Suprapubic skin (tissue), 4 donors: ENCODE measurements at places on chromosomes 2 and 18.
A peak's percentile ranks its signal among the peaks of the same experiment; 100 is the strongest.

GRCh38 chr2:180621941-180622918 lies 358.2 kb upstream of the UBE2E3 start:
- H3K4me3 ChIP-seq: no peak overlapping the region
- no peaks in the 10 kb centered on the region for H3K36me3 ChIP-seq
- H3K27me3 ChIP-seq: no peaks in the 10 kb centered on the region
- no peak overlapping the region for H3K27ac ChIP-seq
- no peak for DNase-seq
- H3K4me1 ChIP-seq: peaks cover 3% of the 10 kb centered on the region

GRCh38 chr2:10400002-10400401 lies 48.1 kb downstream of the ODC1 start:
- H3K27me3 ChIP-seq: no peaks in the 10 kb centered on the region
- H3K4me3 ChIP-seq: no peak overlapping the region
- peaks cover 56% of the 10 kb centered on the region for H3K4me1 ChIP-seq

- no peak overlapping the region for H3K4me3 ChIP-seq
- H3K36me3 ChIP-seq: no peaks in the 10 kb centered on the region
- H3K27me3 ChIP-seq: no peaks in the 10 kb centered on the region
- no peak overlapping the region for H3K27ac ChIP-seq
- H3K4me1 ChIP-seq: peaks cover 9% of the 10 kb centered on the region
- peak; percentile 80 for DNase-seq
These were observed 5.5 kb downstream of the CCDC102B start for GRCh38 chr18:68803356-68803755.

DNA sequence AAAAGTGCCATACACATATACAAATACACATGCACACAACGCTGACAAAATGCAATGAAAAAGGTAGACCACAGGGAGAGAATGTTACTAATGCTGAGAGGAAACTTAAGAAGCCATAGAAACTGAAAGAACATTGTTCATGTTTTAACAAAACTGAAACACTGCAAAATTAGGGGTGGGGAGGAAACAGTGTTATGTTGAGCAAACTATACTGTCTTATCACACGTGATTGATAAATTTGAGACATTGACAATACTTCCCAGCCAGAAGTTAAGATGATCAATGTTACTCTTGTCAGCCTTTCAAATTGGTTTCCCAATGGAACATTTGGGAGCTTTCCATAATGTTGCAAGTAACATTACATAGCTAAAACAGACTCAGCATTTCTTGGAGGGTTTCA lies 165.5 kb downstream of the L3MBTL4 start:
- no peak overlapping the region for H3K4me3 ChIP-seq
- H3K36me3 ChIP-seq: no peaks in the 10 kb centered on the region
- H3K27me3 ChIP-seq: no peaks in the 10 kb centered on the region

- no peak overlapping the region for H3K4me3 ChIP-seq
- peaks cover 54% of the 10 kb centered on the region for H3K4me1 ChIP-seq
- no peaks in the 10 kb centered on the region for H3K27me3 ChIP-seq
- no peaks in the 10 kb centered on the region for H3K36me3 ChIP-seq
- no peak for DNase-seq
These were observed 7.8 kb upstream of the IL1R2 start for GRCh38 chr2:101983928-101984327.

DNA sequence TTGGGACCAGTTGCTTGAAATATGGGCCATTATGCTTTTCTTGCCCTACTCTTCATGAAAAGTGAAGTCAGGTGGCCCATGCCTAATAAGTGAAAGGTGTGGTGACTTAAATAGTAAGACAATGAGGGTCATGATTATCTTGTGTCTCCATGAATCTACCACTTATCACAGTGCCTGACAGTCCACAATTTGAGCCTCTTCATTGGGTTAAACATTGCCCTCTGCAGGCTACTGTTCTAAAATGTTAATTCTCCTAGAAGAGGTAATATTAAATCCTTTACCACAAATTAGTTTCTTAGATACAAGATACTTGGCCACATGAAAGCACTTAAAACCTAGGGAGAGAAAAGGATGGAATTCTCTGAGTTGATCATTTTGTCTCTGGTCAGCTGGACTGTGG lies 4.0 kb downstream of the EGR4 start:
- no peak overlapping the region for H3K4me3 ChIP-seq
- H3K4me1 ChIP-seq: peaks cover 40% of the 10 kb centered on the region
- no peaks in the 10 kb centered on the region for H3K36me3 ChIP-seq

- no peaks in the 10 kb centered on the region for H3K36me3 ChIP-seq
- peak overlapping the region; percentile 17 for H3K27ac ChIP-seq
- peak; percentile 65 for DNase-seq
- no peaks in the 10 kb centered on the region for H3K27me3 ChIP-seq
- H3K4me3 ChIP-seq: no peak overlapping the region
These were observed 77.4 kb upstream of the TAF1B start for GRCh38 chr2:9765611-9766531.

DNA sequence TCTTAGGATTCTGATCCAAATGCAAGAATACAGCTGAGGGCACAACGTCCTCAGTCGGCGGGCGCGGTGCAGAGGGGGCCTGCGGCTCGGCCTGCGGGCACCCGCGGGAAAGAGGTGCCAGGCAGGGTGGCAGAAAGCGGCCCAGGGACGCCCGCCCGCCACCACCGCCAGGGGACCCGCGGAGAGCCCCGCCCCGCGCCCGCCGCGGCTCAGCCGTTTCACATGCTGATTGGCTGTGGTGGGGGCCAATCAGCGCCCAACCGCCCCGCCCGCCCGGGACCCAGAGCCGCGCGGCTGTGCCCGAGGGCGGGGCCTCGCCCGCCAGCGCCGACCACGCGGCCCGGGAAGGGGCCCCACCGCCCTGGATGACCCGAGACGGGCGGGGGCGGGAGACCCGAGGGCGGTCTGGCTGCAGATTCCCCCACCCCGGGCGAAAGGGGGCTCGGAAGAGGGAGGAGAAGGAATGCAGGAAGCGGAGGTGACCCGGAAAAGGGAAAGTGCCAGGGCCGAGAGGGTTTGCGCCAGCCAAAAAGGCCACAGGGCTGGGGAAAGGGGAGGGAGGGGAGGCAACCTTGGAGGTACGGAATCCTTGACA lies 8.0 kb downstream of the IRS1 start:
- no peaks in the 10 kb centered on the region for H3K36me3 ChIP-seq
- H3K4me1 ChIP-seq: peaks cover 69% of the 10 kb centered on the region
- H3K27ac ChIP-seq: peak overlapping the region; percentile 94
- peak overlapping the region; percentile 68 for H3K4me3 ChIP-seq
- DNase-seq: peak; percentile 93
- no peaks in the 10 kb centered on the region for H3K27me3 ChIP-seq

GRCh38 chr2:174924061-174924693 lies 81.0 kb downstream of the CHN1 start:
- H3K27me3 ChIP-seq: no peaks in the 10 kb centered on the region
- H3K27ac ChIP-seq: no peak overlapping the region
- no peaks in the 10 kb centered on the region for H3K36me3 ChIP-seq
- DNase-seq: no peak
- no peaks in the 10 kb centered on the region for H3K4me1 ChIP-seq

- no peaks in the 10 kb centered on the region for H3K36me3 ChIP-seq
- H3K4me1 ChIP-seq: no peaks in the 10 kb centered on the region
- no peak overlapping the region for H3K27ac ChIP-seq
- no peaks in the 10 kb centered on the region for H3K27me3 ChIP-seq
These were observed 1349.2 kb downstream of the DSC3 start for GRCh38 chr18:29693334-29693733.

- no peaks in the 10 kb centered on the region for H3K36me3 ChIP-seq
- peak overlapping the region; percentile 94 for H3K4me3 ChIP-seq
- H3K4me1 ChIP-seq: peaks cover 16% of the 10 kb centered on the region
- H3K27ac ChIP-seq: no peak overlapping the region
These were observed 24.4 kb upstream of the TMEM182 start for GRCh38 chr2:102737431-102737830.

GRCh38 chr2:102021779-102022178 lies 30.0 kb downstream of the IL1R2 start:
- H3K27me3 ChIP-seq: no peaks in the 10 kb centered on the region
- no peaks in the 10 kb centered on the region for H3K36me3 ChIP-seq
- H3K4me1 ChIP-seq: peaks cover 39% of the 10 kb centered on the region

GRCh38 chr2:100019499-100019898 lies 122.9 kb downstream of the AFF3 start:
- H3K4me3 ChIP-seq: no peak overlapping the region
- no peaks in the 10 kb centered on the region for H3K4me1 ChIP-seq
- no peaks in the 10 kb centered on the region for H3K36me3 ChIP-seq
- DNase-seq: no peak

GRCh38 chr2:65353046-65353445 lies 79.4 kb downstream of the SPRED2 start:
- H3K4me3 ChIP-seq: no peak overlapping the region
- DNase-seq: no peak
- H3K36me3 ChIP-seq: no peaks in the 10 kb centered on the region
- no peaks in the 10 kb centered on the region for H3K27me3 ChIP-seq
- peaks cover 21% of the 10 kb centered on the region for H3K4me1 ChIP-seq
- no peak overlapping the region for H3K27ac ChIP-seq

DNA sequence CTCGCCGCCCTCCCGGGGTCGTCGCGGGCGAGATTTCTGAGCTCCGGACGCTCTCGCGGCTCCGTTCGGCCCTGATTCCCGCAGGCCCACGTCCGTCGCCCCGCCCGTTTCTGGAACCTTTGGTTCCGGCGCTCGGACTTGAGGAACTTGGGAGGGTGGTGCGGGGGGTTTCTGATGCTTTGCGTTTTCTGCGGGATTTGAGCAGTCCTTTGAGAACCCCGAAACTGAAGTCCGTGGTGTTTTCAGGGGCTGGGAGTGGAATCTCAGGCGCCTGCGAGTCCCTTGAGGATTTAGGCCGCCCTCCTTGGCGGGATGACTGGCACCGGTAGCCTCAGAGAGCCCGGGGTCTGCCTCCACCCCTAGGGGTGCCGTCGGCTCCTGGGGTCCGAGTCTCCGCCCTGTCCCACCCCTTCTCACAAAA lies 336 bp downstream of the THNSL2 start:
- no peaks in the 10 kb centered on the region for H3K36me3 ChIP-seq
- peak overlapping the region; percentile 81 for H3K27ac ChIP-seq
- H3K4me3 ChIP-seq: peak overlapping the region; percentile 68
- H3K4me1 ChIP-seq: peaks cover 9% of the 10 kb centered on the region
- H3K27me3 ChIP-seq: no peaks in the 10 kb centered on the region

GRCh38 chr2:42359965-42360483 lies 993 bp downstream of the COX7A2L start:
- no peaks in the 10 kb centered on the region for H3K27me3 ChIP-seq
- peaks cover 34% of the 10 kb centered on the region for H3K4me1 ChIP-seq
- no peak for DNase-seq
- no peaks in the 10 kb centered on the region for H3K36me3 ChIP-seq
- peak overlapping the region; percentile 96 for H3K27ac ChIP-seq

DNA sequence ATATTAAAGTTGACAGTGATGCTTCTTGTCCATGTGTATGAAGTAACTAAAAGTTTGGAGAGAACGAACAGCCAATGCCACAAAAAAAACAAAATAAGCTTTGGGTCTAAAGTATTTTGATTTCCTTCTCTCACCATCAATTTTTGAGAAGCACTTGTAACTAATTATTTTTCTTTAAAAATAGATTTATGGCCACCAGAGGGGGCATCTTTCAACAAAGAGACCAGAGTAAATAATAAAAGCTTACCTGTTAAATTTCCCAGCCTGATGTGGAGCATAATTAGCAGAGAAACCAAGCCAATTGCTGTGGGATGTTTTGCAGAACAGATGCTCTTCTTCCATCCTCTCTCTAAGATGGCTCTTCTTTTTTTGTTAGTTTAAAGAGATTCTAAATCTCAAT lies 29.0 kb downstream of the LINC00305 start:
- no peaks in the 10 kb centered on the region for H3K4me1 ChIP-seq
- no peak overlapping the region for H3K27ac ChIP-seq
- H3K4me3 ChIP-seq: no peak overlapping the region
- no peaks in the 10 kb centered on the region for H3K27me3 ChIP-seq
- H3K36me3 ChIP-seq: no peaks in the 10 kb centered on the region
